Activated CD4-positive, alpha-beta T cell treated with anti-CD3 and anti-CD28 coated beads, Interleukin-2, amount 10 ng/mL, durations not matched to agents 7 days and 5 days (primary cell): ENCODE measurements at places on chromosomes 12 and 14. TPM values are rescaled to one million over a fixed set of nuclear protein-coding genes. Genes with fewer than 3 reads are reported as not detected.

GRCh38 chr14:75518625-75519024 lies 3.6 kb upstream of the BATF start:
- DNase-seq, result peak; percentile 41
- H3K4me3 ChIP-seq, result no peak overlapping the region
- peaks cover 59% of the 10 kb centered on the region for H3K4me1 ChIP-seq
- no peak overlapping the region for H3K27ac ChIP-seq
- H3K36me3 ChIP-seq, result peaks cover 12% of the 10 kb centered on the region
- no peaks in the 10 kb centered on the region for H3K27me3 ChIP-seq

CLEC1B gene
- total RNA-seq, result not detected

GRCh38 chr12:110917961-110918360 lies 2.4 kb downstream of the MYL2 start:
- no peak for DNase-seq
- H3K36me3 ChIP-seq, result no peaks in the 10 kb centered on the region

- peak overlapping the region; percentile 95 for H3K27ac ChIP-seq
- peak overlapping the region; percentile 92 for H3K4me3 ChIP-seq
- DNase-seq, result no peak
These were observed 828 bp downstream of the MMAB start for GRCh38 chr12:109572506-109572845.

DHRS2 gene
- total RNA-seq, result 0.44 TPM

ACSM4 gene
- total RNA-seq, result not detected
